ENCODE measurements at places on chromosomes 1 and 21. TPM values are rescaled to one million over a fixed set of nuclear protein-coding genes. Genes with fewer than 3 reads are reported as not detected.

IRF6 gene
- 5.4 TPM for total RNA-seq

AK5 gene
- 14.7 TPM for total RNA-seq

NUP210L gene
- total RNA-seq: not detected

ADAMTS1 gene
- total RNA-seq: 15.6 TPM

AIDA gene
- 50.1 TPM for total RNA-seq

FMO1 gene
- total RNA-seq: not detected
